Naive thymus-derived CD4-positive, alpha-beta T cell (primary cell): ENCODE measurements at places on chromosomes 11 and 22. TPM values are rescaled to one million over a fixed set of nuclear protein-coding genes. Genes with fewer than 3 reads are reported as not detected.

Gene SMIM38
- total RNA-seq, result 0.13 TPM

Gene PRDX5
- total RNA-seq, result 99.2 and 111 TPM in 2 replicates

Gene MPPED2
- not detected for total RNA-seq

Gene ZMAT5
- total RNA-seq, result 14.7 TPM

Gene OR8G5
- not detected for total RNA-seq

Gene CACNA1I
- 51.2 TPM for total RNA-seq

DNA sequence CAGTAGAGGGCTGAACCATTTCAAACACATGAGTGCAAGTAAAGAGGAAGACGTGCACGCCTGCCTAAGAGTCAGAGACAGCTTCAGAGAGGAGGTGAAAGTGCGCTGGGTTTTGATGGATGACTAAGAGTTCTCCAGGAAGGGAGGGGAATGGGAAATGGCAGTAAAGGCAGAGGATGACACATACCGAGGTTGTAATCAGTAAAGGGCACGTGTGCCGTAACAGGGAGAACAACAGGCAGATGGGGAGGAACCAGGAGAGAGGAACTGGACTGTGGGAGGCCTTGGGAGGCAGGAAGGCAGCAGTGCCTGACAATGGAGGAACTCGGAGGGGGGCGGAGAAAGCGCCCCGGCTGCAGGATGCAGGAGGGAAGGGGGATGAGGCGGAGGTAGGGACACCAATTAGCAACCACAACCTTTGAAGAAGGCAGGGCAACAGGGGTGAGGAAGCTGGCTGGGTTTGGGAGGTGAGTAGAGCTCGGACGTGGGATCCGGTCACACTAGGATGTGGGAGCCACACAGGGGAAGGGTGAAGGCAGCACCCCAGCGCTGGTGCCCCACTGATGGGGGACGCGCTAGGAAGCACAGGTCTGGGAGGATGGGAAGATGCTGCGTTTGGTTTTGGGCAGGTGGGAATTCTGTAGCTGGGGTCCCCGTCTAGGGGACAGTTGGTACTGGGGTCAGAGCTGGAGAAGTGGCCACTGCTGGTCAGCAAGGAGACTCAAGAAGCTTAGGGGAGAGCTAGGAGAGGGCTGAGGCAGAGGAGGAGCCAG, 67.4 kb downstream of the SCUBE1 start:
- H3K4me1 ChIP-seq, result no peaks in the 10 kb centered on the region
- H3K4me3 ChIP-seq, result no peak overlapping the region
- H3K36me3 ChIP-seq, result no peaks in the 10 kb centered on the region
- no peak overlapping the region for H3K27ac ChIP-seq

DNA sequence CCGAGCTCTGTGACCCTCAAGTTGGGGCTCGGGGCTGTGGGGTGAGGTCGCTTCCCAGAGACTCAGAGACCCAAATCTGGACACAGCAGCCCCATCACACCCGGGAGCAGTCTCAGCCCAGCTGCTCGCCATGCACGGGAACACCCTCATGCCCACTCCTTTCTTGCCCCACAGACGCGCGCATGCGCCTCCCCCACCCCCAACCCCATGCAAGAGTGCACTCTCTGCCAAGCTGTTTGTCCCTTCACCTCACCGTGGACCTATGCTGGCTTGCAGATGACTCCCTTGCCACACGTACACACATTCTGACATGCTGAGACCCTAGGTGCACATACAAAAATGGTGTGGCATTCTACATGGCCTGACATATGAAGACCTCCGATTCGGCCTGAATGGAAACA, 478 bp upstream of the CD248 start:
- no peaks in the 10 kb centered on the region for H3K36me3 ChIP-seq
- peaks cover 60% of the 10 kb centered on the region for H3K4me1 ChIP-seq
- DNase-seq, result peak; percentile 69
- no peaks in the 10 kb centered on the region for H3K27me3 ChIP-seq
- peak overlapping the region; percentile 99 for H3K27ac ChIP-seq
- peak overlapping the region; percentile 54 for H3K4me3 ChIP-seq

DNA sequence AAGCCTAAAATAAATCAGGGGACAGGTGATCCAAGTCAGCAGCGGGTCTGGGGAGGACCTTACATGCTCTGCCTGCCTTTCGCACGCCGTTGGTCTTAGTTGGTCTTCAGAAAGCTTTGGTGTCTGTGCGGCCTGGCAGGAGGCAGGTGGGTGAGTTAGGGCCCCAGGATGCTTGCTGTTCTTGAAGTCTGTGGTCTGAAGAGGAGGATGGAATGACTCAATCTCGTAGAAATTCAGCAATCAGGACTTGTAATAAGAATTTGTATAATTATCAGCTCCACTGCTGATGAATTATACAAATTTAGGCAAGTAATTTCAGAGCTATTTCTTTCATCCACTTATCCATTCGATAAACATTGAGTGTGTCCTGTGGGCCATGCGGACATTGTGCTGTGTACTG, 138.5 kb downstream of the FEZ1 start:
- H3K27ac ChIP-seq, result no peak overlapping the region
- H3K4me3 ChIP-seq, result no peak overlapping the region
- no peaks in the 10 kb centered on the region for H3K27me3 ChIP-seq
- no peaks in the 10 kb centered on the region for H3K36me3 ChIP-seq

- H3K4me1 ChIP-seq, result peaks cover 6% of the 10 kb centered on the region
- no peak overlapping the region for H3K4me3 ChIP-seq
- H3K27me3 ChIP-seq, result no peaks in the 10 kb centered on the region
- no peak for DNase-seq
Measured at GRCh38 chr22:27799827-27800249, 1.7 kb downstream of the MN1 start.

- no peak overlapping the region for H3K4me3 ChIP-seq
- no peaks in the 10 kb centered on the region for H3K27me3 ChIP-seq
- H3K4me1 ChIP-seq, result no peaks in the 10 kb centered on the region
- no peak for DNase-seq
- no peak overlapping the region for H3K27ac ChIP-seq
Measured at GRCh38 chr11:121231576-121232278, 60.8 kb upstream of the SC5D start.

GRCh38 chr11:17561526-17561925, 14.5 kb downstream of the OTOG start:
- DNase-seq, result no peak
- H3K27me3 ChIP-seq, result no peaks in the 10 kb centered on the region
- no peak overlapping the region for H3K4me3 ChIP-seq
- no peaks in the 10 kb centered on the region for H3K4me1 ChIP-seq
- no peak overlapping the region for H3K27ac ChIP-seq
- H3K36me3 ChIP-seq, result no peaks in the 10 kb centered on the region

- no peak overlapping the region for H3K27ac ChIP-seq
- H3K27me3 ChIP-seq, result no peaks in the 10 kb centered on the region
- H3K4me3 ChIP-seq, result no peak overlapping the region
- no peaks in the 10 kb centered on the region for H3K36me3 ChIP-seq
- DNase-seq, result no peak
Measured at GRCh38 chr22:45925811-45926351, 51.1 kb downstream of the WNT7B start.

GRCh38 chr22:30909306-30909705, 59.3 kb downstream of the MORC2 start:
- no peak overlapping the region for H3K4me3 ChIP-seq
- H3K27ac ChIP-seq, result no peak overlapping the region
- no peaks in the 10 kb centered on the region for H3K27me3 ChIP-seq
- H3K4me1 ChIP-seq, result no peaks in the 10 kb centered on the region
- DNase-seq, result no peak

DNA sequence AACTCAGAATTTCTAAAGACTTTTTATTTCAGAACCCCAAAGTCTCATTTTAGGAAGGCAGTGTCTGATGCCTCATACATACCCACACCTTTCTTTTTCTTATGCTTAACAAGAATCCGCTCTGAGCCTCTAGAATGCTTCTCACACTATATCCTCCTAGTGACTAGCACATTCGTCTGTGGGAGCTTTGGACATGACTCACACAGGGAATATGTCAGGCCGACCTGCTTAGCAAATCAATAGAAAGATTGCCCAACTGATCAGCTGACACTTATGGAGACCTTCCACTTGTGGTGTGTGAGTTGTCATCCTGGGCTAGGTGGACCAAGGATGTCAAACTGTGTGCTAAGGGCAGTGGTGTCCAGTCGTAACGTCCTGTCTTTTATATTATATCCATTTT, 129.9 kb upstream of the TTC12 start:
- H3K4me1 ChIP-seq, result no peaks in the 10 kb centered on the region
- no peaks in the 10 kb centered on the region for H3K27me3 ChIP-seq
- DNase-seq, result no peak
- H3K27ac ChIP-seq, result no peak overlapping the region
- H3K4me3 ChIP-seq, result no peak overlapping the region

DNA sequence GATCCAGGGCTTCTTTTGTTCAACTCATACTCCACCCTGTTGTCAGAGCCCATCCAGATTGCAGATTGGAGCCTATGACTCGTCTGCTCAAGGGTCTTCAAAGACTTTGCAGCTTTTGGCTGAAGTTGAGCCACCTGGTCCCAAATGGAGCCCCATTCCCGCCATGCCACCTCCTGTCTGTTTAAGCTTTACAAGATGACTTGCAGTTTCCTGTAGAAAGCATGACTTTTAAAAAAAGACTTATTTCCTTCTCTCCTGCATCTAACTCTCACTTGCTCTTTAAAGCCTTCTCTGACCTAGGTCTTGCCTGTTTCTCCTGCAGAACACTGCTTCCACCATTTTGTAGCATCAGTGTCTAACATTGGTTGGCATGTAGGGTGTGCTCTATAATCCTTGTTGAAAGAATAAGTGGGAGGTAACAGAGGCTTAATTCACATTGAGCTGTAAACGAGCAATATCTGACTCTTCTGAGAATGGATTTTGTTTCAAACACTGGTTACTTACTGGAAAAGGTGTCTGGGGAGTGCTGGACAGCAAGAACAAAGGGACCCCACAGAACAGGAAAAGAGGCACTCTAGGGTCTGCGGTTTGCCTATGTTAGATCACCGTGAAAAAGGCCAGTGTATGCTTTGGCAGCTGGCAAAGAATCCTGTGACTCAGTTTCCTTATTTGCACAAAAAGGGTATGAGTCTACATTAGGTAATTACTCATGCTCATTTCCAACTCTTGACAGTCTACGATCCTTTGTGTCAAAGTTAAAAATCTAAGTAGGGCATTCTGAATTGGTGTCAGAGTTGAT, 30.3 kb downstream of the NF2 start:
- H3K27me3 ChIP-seq, result no peaks in the 10 kb centered on the region
- no peaks in the 10 kb centered on the region for H3K4me1 ChIP-seq
- H3K36me3 ChIP-seq, result peaks cover 4% of the 10 kb centered on the region
- no peak overlapping the region for H3K4me3 ChIP-seq
- no peak overlapping the region for H3K27ac ChIP-seq

DNA sequence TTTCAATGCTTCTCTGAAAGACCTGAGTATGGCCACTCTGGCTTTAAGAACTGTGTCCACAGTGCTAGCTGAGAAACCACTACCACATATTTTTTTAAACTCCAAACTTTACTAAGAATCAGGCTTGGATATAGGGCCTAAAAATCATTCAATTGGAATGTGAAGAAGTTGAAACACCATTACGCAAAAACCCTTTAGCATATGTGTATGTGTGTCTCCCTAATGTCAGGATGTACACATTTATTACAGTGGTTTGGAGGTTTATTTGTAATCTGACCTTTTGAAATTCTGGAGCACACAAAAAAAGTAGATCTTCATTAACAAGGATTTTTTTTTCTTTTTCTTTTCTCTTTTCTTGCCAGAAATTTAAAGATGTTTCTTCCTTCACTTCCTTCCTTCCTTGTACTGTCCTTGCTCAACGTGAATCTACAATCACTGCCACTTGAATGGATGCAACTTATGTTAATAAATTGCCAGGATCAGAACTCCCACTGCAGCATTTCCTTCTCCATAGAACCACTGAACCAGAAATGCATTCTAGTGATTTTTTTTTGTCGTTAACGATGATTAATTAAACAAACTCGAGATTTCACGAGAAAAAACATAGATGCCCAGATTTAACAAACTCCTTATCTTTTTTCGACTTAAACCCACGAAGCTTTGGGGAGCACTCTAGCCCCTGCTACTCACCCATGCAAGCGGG, 3.1 kb upstream of the ADM start:
- H3K27ac ChIP-seq, result no peak overlapping the region
- peak overlapping the region; percentile 99 for H3K4me3 ChIP-seq
- DNase-seq, result no peak
- H3K4me1 ChIP-seq, result peaks cover 17% of the 10 kb centered on the region
- H3K27me3 ChIP-seq, result peaks cover 3% of the 10 kb centered on the region
- H3K36me3 ChIP-seq, result no peaks in the 10 kb centered on the region

GRCh38 chr11:72389116-72389515, 45.2 kb downstream of the CLPB start:
- no peak overlapping the region for H3K27ac ChIP-seq
- DNase-seq, result no peak

- H3K27me3 ChIP-seq, result no peaks in the 10 kb centered on the region
- H3K36me3 ChIP-seq, result no peaks in the 10 kb centered on the region
- no peak overlapping the region for H3K27ac ChIP-seq
Measured at GRCh38 chr22:33529424-33530113, 390.7 kb downstream of the LARGE1 start.

DNA sequence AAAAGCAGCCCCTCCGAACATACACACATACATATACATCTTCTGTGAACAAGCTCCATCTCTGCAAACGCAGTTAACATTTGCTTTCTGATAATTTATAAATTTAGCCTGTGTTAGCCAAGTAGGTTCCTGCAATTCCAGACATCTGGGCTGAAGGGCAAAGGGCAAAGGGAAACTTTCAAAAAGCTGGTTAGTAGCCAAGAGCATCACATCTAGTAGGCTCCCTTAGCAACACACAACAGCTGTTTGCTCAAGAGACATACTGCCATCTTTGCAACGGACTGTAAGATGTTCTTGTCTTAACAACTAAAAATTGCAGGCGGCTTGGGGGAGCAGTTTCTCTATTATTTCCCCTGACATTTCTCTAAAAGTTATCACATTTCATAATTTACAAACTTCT, 134.9 kb downstream of the RBFOX2 start:
- no peak overlapping the region for H3K27ac ChIP-seq
- no peak for DNase-seq
- no peaks in the 10 kb centered on the region for H3K36me3 ChIP-seq
- H3K4me1 ChIP-seq, result no peaks in the 10 kb centered on the region
- no peaks in the 10 kb centered on the region for H3K27me3 ChIP-seq

- no peaks in the 10 kb centered on the region for H3K4me1 ChIP-seq
- no peaks in the 10 kb centered on the region for H3K36me3 ChIP-seq
- DNase-seq, result no peak
- H3K27me3 ChIP-seq, result no peaks in the 10 kb centered on the region
- no peak overlapping the region for H3K4me3 ChIP-seq
Measured at GRCh38 chr11:27394781-27395228, 31.8 kb upstream of the CCDC34 start.

DNA sequence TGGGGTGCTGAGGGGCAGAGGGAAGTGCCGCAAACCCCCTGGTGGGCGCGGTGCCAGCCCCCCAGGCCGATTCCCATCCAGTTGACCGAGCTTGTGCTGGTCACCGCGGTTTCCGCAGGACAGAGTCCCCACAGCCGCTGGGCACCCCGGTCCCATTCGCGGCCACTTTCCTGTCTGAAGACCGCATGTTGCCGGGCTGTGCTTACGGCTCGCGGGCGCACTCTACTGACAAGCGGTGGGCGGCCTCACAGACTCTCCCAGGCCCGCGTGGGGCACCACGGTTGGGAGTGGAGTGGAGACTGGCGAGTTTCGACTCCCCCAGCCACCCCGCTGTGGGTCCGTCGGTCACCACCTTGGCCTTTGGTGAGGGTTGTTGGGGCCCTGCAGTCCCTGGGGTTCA, 648 bp upstream of the H19 start:
- no peaks in the 10 kb centered on the region for H3K4me1 ChIP-seq
- no peak overlapping the region for H3K27ac ChIP-seq
- no peak overlapping the region for H3K4me3 ChIP-seq
- no peak for DNase-seq
- no peaks in the 10 kb centered on the region for H3K27me3 ChIP-seq
